PC-9 (cell line): ENCODE measurements at places on chromosomes 1 and 21. TPM values are rescaled to one million over a fixed set of nuclear protein-coding genes. Genes with fewer than 3 reads are reported as not detected.

GRCh38 chr21:40672602-40673001 is 174.4 kb downstream of the DSCAM start:
- no peak for DNase-seq

DNA sequence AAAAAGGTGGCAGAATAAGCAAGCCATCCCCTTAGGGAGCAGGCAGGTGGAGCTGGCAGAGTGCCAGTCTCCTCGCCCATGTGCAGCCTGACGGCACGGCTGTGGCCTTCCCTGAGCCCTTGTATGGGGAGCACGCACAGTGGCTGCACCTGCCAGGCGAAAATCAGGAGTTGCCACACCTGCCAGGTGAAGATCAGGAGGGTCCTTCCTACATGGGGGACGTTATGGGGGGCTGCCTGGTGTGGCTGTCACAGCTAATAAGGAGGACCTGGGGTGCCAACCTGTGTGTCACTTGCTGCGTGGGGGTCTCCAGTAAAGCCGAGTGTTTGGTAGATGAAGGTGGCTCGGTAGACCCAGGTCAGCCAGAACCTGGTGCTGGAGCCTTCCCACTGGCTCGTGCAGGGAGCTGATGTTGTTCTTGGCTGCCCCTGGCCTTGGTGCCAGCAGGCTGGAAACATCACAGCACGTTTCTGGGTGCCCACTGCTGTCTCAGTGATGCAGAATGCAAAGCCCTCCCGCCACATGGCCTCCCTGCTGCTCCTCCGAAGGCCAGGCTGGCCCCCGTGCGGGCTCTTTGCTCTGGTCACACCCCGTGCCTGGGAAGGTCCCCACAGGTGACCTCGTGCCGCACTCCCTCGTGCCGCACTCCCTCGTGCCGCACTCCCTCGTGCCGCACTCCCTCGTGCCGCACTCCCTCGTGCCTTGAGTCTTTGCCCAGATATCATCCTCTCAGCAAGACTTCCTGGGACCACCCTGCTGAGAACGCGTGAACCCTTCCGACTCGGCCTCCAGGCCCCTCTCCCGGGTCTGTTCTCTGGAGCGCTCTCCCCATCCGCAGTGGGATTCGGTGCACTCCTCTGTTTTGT is 55.4 kb downstream of the SLC37A1 start:
- no peak for DNase-seq

DNA sequence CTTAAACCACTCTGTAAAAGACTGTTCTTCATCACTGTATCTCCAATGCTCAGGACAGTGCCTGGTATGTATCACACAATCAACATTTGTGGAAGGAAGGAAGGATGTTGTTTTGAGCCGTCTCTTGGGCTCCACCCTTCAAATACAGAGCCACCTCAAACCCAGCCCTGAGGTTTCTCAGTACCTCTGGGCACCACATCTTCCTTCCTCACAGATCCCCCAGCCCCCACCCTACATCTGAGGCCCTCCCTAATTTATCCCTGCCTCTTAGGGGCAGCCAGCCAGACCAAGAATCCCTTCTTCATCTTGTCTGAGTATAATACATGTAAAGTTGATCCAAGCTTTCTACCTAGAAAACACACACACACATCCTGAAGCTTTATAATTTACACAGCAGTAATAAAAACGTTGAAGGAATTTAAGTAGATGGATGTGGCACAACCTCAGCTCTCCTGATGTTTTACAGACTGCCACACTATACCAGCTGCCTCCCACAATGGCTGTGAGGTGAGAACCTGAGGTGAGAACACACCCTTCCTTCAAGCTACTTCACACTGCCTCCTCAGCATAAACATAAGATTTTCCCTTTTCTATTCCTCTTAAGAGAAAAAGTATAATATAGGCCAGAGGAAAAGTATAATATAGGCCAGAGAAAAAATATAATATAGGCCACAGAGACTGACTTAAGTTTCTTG is 48.5 kb downstream of the CDC7 start:
- no peak for DNase-seq

GRCh38 chr1:87273291-87273690 is 55.4 kb upstream of the LMO4 start:
- no peak for DNase-seq

Gene LORICRIN
- not detected in 2 replicates for total RNA-seq

Gene CAPN8
- 85.6 and 94.7 TPM in 2 replicates for total RNA-seq
